ENCODE measurements at places on chromosomes 2 and 18. TPM values are rescaled to one million over a fixed set of nuclear protein-coding genes. Genes with fewer than 3 reads are reported as not detected.

GPBAR1 gene
- 0.24 TPM for total RNA-seq

IL36B gene
- not detected for total RNA-seq

DCC gene
- under 0.01 TPM for total RNA-seq

GAD1 gene
- 1.3 TPM for total RNA-seq

IL36RN gene
- not detected for total RNA-seq

RAB27B gene
- total RNA-seq: 3.7 TPM

TCF7L1 gene
- 5.1 TPM for total RNA-seq

CFC1 gene
- not detected for total RNA-seq

HOXD11 gene
- not detected for total RNA-seq

TEX51 gene
- not detected for total RNA-seq

ZNF2 gene
- 6.2 TPM for total RNA-seq

PIGN gene
- 37.9 TPM for total RNA-seq

AFF3 gene
- total RNA-seq: 4.0 TPM

Data from hair follicle dermal papilla cell (primary cell).